Choroid plexus epithelial cell (primary cell): ENCODE measurements at places on chromosomes 12 and 14.

- DNase-seq, result peak; percentile 91
Observed at GRCh38 chr12:54935235-54935951, 49.2 kb downstream of the TESPA1 start.

- DNase-seq, result no peak
Observed at GRCh38 chr12:126404293-126404881, 1339.2 kb downstream of the AACS start.

DNA sequence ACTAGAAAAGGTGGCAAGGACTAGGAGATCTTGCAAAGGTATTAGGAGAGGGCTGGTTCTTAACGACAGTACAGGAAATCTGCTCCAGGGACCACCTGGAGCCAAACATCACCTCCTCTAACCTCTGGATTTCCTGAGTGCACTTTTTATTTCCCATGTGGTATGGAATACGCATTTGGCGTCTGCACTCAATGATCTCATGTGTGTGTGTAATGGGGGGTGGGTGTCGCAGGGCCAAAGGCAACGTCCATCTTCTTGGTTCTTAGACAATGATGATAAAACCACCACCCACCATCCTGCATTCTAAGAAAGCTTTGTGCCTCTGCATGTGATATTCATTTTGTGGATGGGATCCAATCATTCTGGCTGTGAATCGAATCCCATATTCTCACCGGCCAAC is 68.8 kb downstream of the CLMN start:
- DNase-seq, result no peak

DNA sequence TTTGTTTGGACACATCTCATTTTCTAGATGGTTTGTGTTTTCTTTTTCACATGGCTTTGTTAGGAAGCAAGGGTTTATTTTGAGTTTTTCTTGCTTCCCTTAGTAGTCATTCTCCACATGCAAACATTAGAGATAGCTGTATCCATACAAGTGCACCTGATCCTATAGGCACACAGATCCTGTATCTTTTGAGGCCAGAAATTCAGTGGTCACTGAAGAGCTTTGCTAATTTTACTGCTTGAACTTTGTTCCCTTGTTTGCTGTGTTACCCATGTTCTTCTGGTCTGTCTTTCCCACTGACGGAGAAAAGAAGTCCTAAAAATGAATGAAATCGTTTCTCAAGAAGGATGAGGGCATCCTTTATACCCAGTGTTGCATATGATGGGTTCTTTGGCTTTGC is 14.7 kb downstream of the HMGA2 start:
- DNase-seq, result no peak

DNA sequence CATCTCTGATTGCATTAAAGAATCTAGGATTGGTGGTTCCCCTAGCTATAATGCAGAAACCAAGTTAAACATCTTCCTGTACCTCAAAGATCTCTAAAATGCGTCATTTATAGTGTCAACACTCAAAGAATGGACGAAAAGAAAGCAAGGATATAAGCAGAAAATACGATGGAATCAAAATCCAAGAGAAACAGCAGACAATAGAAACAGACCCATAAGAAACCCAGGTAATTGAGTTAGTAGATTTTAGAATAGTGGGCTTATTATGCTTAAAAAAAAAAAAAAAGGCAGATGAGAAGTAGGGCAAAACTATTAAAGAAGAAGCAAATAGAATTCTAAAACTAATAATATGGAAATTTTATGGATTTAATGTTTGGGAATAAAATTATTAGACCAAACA is 44.4 kb downstream of the USP15 start:
- DNase-seq, result no peak

DNA sequence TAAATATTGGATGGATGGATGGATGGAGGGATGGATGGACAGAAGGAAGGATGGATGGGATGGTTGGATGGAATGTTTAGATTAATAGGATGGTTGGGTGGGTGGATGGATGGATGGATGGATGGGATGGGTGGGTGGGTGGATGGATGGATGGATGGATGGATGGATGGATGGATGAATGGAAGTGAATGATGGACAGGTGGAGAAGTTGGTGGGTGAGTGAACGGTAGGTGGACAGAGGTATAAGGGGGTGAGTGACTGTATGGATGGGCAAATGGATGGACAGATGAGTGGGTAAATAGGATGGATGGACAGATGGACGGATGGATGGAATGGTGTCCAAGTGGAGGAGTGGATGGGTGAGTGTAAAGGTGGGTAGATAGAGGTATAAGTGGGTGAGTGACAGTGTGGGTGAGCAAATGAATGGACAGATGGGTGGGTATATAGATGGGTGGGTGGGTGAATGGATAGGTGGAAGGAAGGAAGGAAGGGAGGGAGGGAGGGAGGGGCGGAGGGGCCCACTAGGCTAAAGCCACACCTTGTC is 41.9 kb downstream of the HRK start:
- DNase-seq, result no peak

DNA sequence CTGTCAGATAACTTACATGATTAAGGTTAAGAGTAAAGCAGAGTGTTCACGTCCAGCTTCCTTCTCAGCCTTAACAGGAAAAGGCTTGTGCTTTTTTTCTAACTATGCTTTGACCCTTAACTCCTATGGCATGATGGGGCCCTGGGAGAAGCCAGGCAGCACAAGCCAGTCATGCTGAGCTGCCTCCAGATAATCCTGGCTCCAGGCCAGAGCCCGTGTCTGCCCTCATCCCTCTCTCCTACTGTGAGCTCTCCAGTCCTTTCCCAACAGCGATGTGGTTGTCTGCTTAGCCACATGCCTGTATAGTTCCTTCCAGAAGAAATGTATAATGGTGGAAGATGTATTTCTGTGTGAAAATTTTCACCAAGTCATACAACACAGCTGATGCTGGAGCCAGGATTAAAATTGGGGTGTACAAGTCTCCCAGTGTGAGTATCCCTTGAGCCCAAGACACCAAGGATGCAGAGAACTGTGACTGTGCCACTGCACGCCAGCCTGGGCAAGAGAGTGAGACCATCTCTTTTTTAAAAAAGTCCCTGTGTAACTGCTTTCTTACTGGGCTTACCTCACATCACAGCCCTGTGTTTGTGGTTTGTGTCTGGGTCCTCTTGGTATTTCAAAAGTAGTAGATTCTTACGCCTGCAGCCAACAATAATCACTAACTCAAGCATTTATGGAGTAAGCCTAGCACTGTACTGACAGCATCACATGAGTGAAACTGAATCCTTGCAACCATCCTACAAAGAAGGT is 7.9 kb upstream of the ITFG2 start:
- peak; percentile 96 for DNase-seq

DNA sequence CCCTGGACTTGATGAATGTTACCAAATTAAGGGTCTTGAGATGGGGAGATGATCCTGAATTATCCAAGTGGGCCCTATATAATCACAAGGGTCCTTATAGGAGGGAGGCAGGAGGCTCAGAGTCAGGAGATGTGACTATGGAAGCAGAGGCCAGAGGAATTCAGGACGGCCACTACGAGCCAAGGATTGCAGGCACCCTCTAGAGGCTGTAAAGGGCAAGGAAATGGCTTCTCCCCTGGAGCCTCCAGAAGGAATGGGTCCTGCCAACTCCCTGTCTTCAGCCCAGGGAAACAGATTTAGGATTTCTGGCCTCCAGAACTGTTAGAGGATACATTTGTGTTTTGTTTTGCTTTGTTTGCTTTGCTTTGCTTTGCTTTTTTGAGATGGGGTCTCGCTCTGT is 8.8 kb downstream of the BDKRB1 start:
- peak; percentile 54 for DNase-seq

GRCh38 chr14:104723651-104724406 is at the start of gene ADSS1:
ADSS1 (plus strand) TSS chr14:104724229; CDS start chr14:104724271, 42 bp downstream.
- DNase-seq, result peak; percentile 33

DNA sequence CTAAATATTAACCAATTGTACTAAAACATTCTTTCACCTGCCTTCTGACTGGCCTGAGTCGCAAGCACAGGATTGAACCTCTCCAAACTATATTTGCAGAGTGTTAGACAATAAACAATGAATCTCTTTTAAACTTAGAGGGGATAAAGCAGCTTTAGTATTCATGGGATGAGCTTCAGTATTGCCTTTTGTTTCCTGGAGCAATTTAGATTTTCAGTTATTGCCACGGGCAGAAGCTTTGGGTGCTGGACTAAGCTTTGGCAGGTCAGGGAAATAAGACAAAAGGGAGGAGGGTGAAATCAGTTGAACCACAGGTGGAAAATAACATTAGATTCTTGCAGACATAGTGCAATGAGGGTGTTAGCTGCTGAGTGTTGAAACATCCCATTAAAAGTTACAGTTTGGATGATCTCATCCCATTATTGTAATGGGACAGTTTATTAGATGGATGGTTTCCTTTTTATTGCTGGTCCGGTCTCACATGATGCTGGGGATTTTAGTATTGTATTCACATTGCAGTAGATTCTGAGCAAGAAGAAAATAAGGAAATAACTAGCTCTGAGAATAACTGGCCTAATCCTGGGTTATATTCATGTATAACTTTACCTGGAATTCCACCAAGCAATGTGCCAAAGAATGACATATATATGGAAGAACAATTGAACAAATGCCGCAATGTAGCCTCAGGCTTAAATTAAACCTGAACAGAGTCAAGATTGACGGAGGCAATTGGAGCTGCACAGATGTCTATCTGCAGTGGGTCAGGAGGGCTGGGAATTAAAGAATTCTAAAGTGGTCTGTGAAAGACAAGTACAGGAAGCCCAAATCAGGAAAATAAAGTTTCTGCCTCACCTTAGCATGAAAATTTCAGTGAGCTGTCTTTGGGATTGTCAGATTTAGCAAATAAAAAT is 1092.8 kb upstream of the SEL1L start:
- DNase-seq, result no peak

GRCh38 chr12:2919249-2919648 is 28.6 kb downstream of the TULP3 start:
- no peak for DNase-seq

- no peak for DNase-seq
Observed at GRCh38 chr14:56666294-56666693, 86.7 kb downstream of the TMEM260 start.

DNA sequence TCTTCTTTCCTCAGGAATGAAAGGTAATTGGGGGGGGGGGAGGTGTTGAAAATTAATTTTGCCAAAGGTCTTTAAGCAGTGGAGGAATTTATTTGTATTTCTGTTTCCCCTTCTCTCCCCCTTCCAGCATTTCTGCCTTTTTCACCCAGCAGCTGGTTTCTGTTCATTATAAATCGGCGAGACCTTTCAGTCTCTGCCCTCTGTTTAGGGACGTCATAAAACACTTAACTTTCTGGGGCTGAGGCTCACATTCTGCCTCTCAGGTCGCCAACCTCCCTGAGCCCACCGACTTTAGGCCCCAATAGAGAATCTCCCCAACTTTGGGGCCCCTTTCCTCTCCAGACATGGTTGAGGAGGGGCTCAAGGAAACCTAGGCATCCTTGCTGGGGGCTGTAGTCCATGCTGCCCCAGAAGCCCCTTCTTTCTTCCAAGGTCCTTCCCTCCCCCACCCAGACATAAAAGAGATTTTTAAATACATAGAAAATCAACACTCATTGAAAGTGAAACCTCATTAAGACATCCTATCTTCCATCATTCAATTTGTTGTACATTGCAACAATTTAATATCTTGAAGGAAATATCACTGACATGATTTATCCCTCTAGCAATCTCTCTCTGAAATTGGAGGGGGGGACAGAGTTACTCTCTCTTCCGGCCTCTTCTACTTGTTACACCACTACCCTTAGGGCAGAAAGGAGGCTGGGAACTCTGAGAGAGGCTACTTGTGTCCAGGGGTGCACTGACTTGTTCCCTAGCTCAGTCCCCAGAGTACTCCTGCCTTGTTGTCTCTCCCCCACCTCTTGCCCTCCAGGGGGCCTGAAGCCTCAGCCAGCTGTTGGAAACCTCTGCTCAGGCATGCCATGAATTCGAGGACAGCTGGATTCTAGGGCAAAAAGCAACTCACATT is 2.5 kb upstream of the HOXC6 start:
- no peak for DNase-seq

DNA sequence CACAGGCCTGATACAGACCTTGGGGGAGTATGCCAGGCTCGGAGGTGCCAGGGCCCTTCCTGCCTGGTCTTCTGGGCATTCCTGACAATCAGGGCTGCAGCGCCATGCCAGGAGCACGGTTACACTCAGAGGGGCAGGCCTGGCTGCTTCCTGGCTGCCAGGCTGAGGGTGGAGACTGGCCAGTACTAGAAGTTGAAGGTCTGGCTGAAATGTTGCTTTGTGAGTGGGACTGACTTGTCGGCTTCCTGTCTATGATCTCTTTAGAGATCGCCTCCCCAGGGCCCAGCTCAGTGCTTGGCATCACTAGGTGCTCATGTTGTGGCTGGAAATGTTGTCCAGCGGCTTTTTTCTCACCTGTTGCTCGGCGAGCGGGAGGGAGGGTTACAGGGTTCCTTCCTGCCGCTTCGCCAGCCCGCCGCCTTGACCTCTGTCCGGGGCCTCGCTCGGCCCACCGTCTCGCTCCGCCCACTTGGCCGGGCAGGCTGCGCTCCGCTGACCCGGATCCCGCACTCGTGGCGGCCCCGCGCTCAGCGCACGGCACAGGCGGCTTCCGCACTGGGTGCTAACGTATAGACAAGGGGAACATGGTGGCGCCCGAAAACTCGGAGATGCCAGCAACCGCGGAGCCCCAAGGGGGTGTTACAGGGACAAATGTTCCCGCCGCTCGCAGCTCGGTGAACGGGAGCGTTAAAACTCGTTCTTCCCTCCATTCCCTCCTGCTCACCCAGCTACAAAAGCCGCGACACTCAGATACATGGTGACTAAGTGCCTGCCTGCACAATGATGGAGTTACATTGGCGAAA is 32.6 kb downstream of the PAPLN start:
- peak; percentile 54 for DNase-seq

DNA sequence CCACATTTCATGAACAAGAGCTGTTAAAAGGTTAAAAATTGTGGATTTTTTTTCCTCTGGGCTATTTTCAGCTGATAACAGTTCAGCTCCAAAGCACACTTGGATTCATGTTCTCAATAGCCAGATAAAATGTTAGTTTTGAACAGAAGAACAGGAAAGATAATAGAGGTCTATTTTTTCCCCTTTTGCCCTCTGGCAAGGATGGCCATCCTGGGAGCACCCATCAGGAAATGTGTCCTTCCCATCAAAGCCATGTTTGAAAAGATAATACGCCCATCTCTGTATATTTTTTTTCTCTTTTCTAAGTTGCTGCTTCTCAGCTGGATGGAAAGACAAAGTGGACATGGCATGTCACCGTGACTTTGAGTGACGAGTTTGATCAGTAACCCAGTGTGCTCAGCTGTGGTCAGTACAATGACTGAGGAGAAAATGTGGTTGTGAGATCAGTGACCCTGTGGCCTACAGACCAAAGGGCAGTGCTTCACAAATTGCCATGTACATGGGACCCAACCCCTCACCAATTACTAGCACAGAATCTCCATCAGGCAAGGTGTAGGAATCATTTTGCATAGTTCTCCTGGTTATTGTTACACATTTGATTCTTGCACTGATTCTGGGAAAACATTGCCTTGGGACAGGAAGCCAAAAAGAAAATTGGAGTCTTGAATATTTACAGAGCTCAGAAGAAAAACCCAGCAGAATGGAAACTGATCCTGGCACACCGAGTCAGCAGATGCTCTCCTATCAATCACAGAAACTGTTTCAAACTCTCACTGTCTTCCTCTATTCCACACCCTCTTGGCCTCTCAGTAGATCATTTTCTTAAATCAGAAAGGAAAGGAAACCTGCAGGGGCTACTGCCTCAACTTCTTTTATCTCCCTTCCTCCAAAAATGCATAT is 64.3 kb downstream of the ANO6 start:
- DNase-seq, result no peak

- peak; percentile 10 for DNase-seq
Observed at GRCh38 chr12:132196038-132196872, 52.0 kb downstream of the NOC4L start.
